ENCODE measurements at places on chromosomes 12 and 14. TPM values are rescaled to one million over a fixed set of nuclear protein-coding genes. Genes with fewer than 3 reads are reported as not detected.

- no peak for DNase-seq
Measured at GRCh38 chr12:5232291-5232690, 188.6 kb downstream of the KCNA5 start.

The PLD4 gene
- 0.33 TPM for total RNA-seq

DNA sequence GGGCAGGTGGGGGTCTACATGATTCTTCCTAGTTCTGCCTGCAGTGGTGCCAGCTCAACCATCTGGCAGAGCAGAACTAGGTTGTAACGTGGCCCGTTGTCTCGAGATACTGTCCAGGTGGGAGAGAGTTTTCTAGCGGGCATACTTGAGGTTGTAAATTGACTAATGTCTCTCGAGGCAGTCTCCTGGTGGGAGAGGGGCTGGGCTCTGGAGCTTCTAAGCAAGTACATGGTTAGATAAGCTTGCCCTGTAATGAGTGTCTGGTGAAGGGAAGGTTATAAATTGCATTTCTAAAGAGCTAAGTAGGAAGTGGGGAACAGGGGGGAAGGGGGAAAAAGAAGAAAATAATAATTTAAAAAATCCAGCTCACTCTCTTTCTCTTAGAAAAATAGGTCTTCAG, 18.1 kb downstream of the BDKRB1 start:
- DNase-seq, result no peak

The PRIM1 gene
- 13.0 TPM for total RNA-seq

The NXPH4 gene
- not detected for total RNA-seq

GRCh38 chr14:99213101-99213500, 58.9 kb downstream of the BCL11B start:
- no peak for DNase-seq

- no peak for DNase-seq
Measured at GRCh38 chr12:111462210-111462769, 56.6 kb downstream of the SH2B3 start.

DNA sequence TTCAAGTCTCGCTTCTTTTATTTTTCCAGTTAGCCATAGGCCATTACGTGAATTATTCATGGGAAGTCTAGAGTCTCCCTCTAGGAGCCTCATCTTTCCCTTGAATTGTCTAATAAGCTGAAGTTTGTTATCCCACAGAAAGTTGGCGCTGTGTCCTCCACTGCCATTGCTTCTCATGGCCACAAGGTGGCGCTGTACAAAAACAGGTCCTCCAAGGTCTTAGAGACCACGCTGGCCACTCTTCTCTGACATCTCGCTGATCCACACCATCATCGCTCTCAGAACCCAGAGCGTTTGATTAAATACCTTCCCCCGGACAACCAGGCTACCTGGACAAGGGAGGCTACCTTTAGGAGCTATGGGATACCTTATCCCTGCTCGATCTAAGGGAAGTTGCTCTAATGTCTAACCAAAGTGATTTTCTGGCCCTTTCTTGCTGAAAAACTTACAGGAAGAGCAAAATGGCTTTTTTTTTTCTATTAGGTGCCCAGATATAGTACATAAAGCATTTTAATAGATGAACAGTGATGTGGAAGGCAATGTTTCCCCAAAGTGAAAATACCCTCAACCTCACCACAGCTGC, 110.0 kb downstream of the CCDC60 start:
- no peak for DNase-seq

DNA sequence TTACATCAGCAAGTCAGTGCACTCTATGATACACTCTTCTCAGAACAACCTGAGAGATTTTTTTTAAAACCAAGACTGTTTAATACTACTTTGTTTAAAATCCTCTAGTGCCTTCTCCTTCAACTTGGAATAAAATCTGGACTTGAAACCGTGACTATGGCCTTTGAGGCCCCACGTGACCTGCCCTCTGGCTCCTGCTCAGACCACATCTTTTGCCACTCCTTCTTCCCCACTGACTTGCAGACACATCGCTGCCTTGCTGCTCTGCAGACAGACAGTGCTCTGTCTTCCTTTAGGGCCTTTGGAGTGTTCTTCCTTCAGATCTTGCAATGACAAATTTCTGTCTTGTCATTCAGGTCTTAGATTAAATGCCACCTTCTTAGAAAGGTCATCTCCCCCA, 48.5 kb downstream of the TTC8 start:
- DNase-seq, result no peak

The BCL11B gene
- 0.96 TPM for total RNA-seq

The SLC6A12 gene
- 1.3 TPM for total RNA-seq

- DNase-seq, result no peak
Measured at GRCh38 chr12:96263449-96263902, 69.3 kb downstream of the ELK3 start.

GRCh38 chr12:121812921-121813896, 9.4 kb downstream of the SETD1B start:
- DNase-seq, result no peak

DNA sequence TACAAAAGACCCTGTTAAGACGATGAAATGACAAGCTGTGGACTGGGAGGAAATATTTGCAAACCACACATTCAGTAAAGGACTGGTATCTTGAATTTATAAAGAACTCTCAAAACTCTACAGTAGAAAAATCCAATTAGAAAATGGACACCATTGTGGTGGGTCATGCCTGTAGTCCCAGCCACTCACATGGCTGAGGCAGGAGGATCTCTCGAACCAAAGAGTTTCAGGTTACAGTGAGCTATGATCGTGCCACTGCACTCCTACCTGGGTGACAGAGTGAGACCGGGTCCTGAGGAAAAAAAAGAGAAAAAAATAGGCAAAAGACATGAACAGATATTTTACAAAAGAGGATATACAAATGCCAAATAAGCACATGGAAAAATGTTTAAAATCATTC, 41.9 kb downstream of the TTC6 start:
- DNase-seq, result no peak

The INSM2 gene
- not detected for total RNA-seq

DNA sequence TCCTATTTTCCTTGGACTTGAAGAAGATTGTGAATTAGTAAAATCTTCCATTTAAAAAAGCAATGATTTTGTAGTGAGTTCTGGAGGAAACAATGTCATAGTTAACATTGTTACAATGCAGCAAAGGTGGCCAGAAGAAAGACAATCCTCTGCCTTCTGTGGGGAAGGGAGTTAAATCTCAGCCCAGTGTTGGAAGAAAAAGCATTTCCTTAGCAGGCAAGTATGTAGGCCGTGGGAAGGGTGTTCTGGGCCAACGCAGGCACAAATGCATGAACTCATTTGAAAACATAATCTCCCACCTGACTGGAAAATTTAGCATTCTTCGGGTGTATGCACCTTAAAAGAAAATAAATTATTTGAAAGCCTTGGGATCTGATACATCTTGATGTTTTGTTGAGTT, 258.6 kb downstream of the ADAMTS20 start:
- DNase-seq, result no peak

DNA sequence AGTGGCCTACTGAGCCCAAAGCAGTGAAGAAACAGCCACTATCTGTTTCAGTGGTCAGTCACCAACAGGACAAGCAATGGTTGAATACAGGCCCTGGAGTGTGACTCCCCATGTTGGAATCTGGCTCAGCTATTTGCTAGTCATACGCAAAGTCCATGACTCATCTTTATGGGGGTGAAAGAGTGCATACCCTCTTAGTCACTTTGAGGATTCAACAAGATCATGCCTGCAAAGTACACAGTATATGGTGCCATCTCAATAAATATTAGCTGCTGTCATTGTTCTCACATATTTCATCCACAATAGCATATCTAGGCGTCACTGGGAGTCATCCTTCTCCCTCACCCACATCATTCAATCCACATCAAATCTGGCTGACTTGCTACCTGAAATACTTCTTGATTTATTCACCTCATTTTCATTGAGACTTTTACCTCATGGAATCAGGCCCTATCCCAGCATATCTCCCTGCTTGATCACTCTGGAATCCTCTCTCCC, 26.4 kb upstream of the STAB2 start:
- DNase-seq, result no peak

- DNase-seq, result no peak
Measured at GRCh38 chr14:77709412-77709811, 1.5 kb downstream of the SLIRP start.

The HOXC6 gene
- 4.1 TPM for total RNA-seq

DNA sequence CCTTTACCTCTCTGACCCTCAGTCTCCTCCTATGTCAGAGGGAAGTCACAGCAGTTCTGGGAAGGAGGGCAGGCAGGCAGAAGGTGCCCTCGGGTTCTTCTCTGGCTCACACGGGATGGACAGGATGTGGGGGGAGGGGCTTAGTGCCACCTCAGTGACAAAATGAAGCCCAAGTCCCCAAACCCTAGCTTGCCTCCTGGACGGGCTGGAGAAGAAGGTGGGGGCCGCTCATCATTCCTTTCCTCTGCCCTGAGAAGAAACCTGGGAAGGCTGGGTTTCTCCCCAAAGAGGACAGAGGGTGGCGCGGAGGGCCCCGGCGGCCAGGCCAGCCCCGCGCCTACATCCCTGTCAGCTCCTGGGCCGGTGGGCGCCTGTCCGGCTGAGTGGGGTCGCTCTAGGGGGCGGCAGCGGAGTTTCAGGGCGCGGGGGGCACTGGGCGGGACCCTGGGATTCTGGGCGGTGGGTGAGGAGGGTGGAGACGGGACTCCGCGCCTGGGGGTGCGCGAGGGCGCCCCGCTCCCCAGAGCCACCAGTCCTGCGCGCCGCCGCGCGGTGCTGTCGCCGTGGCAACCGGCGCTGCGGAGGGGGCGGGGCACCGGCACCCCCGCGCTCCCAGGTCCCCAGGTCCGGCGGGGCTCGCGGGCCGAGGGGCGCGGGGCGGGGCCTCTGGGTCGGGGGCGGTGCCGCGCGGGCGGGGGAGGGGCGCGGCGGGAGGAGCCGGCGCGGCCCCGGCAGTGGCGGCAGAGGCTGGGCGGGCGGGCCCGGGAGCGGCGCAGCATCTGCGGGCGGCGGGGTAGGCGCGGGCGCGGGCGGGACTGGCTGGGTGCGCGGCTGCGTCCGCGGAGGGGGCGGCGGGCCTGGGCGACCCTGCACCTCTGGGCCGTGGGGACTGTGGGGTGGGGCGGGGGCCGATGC, at the start of gene TMEM121:
TMEM121 (plus strand) TSS at position 723 of the 915 bp plus-strand sequence. CDS start 2,252 bp downstream, outside the sequence.
- no peak for DNase-seq

The NANOG gene
- total RNA-seq, result 0.15 TPM

Measured in breast epithelium (tissue), 4 donors.